ENCODE measurements at places on chromosomes 5 and 9. TPM values are rescaled to one million over a fixed set of nuclear protein-coding genes. Genes with fewer than 3 reads are reported as not detected.

KCNIP1 gene
- total RNA-seq: not detected

DNA sequence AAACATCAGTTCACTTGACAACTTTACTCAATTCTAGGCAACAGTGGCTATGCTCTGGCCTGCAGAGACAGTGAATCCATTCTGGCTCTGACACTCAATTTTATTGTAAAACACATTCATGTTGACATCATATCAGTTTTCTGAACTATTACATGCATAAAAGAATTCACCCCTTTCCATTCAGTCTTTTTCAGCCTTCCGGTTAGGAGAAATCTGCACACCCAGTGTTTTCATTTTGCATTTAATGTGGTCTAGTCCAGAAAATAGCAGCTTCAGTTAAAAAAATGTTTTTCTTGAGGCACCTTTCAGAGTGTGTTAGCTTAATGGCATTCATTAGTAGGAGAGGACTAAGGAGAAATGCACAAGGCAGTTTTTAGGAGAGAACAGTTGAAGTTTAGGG is 95.1 kb downstream of the PBX3 start:
- no peaks in the 10 kb centered on the region for H3K36me3 ChIP-seq
- H3K27ac ChIP-seq: no peak overlapping the region
- no peak for DNase-seq
- no peaks in the 10 kb centered on the region for H3K4me1 ChIP-seq
- no peak overlapping the region for H3K4me3 ChIP-seq

DNA sequence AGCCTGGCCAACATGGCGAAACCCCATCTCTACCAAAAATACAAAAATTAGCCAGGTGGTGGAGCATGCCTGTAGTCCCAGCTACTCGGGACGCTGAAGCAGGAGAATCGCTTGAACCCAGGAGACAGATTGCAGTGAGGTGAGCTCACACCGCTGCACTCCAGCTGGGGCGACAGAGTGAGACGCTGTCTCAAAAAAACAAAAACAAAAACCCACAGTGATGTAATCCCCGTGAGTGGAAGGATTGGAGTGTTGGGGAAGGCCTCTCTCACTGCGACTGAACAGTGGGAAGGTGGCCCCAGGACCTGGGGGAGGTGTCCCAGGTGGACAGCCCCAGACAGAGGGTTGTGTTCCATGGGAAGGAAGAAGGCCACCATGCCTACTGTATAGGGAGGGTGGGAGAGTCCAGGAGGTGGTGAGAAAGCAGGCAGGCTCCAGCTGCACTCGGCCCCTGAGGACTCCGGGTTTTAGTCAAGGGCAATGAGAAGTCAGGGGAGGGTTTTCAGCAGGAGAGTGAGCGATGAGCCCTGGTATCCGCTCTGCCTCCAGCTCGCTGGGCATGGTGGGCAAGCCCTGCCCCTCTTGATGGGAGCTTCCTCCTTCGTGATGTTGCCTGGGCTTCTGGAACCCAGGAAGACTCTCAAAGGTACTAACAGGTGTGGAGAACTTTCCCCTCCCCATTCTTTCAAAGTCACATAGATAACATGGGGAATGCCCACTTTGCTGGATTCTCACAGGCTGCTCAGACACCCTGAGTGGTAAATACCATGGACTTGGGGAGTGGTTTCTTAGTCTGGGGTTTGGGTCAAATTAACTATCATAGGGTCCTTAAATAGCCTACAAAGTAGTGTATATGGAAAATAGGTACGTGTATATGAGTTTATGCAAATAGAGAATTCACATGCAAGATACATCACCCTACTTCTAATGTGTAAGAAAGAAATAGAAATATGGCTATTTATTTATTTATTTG is 74.7 kb downstream of the PPARGC1B start:
- no peak overlapping the region for H3K4me3 ChIP-seq
- H3K36me3 ChIP-seq: no peaks in the 10 kb centered on the region
- peaks cover 10% of the 10 kb centered on the region for H3K4me1 ChIP-seq
- no peak overlapping the region for H3K27ac ChIP-seq

- no peaks in the 10 kb centered on the region for H3K36me3 ChIP-seq
- no peak overlapping the region for H3K4me3 ChIP-seq
- H3K4me1 ChIP-seq: no peaks in the 10 kb centered on the region
These were observed 46.7 kb downstream of the PRRC1 start for GRCh38 chr5:127564002-127564769.
